Activated naive CD4-positive, alpha-beta T cell treated with anti-CD3 and anti-CD28 coated beads, Interleukin-2, amount 50 U/mL, for 72 hours (primary cell): ENCODE measurements at places on chromosomes 7 and 10.
A peak's percentile ranks its signal among the peaks of the same experiment; 100 is the strongest.

- DNase-seq, result no peak
Measured at GRCh38 chr7:150432915-150433892, 17.2 kb upstream of the GIMAP8 start.

- DNase-seq, result no peak
Measured at GRCh38 chr10:76398043-76398710, 966.8 kb downstream of the LRMDA start.

GRCh38 chr7:99076615-99077014 is 67.3 kb downstream of the SMURF1 start:
- DNase-seq, result no peak

- DNase-seq, result no peak
Measured at GRCh38 chr7:143341842-143342241, 20.7 kb downstream of the FAM131B start.

DNA sequence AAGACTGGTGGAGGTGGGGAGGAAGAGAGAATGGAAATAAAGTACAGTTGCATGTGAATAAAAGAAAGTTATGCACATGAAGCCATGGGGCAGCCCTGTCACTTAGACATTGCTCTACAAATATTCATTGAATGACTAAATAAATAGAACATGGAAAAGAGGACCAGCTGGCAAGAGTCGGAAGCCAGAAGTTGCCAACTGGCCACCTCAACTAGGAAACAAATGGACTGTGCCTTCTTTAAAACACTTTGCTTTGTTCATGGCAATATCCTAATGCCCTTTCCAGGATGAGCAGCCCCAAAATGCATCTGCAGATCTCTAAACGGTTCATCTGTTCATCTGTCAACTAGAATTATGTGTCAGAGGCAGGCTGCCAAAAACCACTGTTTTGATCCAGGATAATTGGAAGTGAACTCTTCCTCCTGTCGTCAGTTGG is 157.3 kb downstream of the NOC3L start:
- no peak for DNase-seq

GRCh38 chr10:22615819-22616499 is 98.4 kb downstream of the PIP4K2A start:
- DNase-seq, result no peak

DNA sequence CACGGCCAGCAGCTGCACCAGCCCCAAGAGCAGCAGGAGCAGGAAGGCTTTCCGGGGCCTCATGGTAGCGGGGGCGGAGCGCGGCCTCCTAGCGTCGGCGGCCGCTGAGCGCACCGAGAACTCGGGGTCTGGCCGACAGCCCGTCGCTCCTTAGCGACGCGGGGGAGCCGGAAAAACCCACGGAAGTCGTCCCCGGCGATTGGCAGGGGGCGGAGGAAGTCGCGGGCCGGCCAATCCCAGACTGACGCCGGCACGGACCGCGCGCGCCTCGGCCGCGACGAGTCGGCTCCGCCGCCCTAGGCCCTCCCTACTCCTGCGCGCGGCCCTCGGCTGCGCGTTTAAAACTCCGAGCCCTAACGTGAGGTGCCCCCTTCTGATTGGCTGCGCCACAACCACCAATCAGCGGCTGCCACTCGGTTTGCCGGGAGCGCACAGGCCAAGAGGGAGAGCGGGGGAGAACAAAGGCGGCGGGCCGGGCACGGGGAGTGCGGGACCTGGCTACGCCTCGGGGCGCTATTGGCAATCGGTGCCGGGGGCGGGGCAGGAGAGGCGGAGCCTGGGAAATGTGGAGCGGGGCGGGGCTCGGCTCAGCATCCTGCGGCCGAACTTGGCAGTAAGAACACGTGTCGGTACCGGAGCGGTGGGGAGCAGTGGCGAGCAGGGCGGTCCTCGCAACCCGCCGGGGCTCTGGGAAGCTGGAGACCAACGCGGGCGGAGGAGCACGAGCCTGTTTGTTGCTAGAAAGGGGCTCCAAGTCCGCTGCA is at the start of gene PDIA4:
Gene PDIA4, minus strand, starts transcription at position 160 of the 764 bp plus-strand sequence. Its CDS starts 97 bp downstream, at position 63.
- peak; percentile 100 for DNase-seq

DNA sequence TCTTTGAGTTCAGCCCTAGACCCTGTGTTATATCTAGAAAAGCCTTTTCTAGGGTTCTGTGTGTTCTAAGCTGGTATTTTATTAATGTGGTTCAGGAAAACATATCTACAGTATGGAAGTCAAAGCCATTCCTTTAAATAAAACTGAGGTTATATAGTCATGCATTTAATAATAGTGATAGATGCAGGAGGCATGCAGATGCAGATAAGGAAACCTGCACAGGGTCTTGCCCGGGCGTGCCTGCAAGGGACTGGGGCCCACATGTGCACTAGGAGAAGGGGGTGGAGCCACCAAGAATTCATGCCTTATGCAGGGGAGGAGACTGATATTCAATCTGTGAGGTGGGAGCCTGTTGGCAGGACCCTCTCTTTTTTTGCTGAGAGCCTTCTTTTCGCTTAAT is 171.5 kb downstream of the PRPF18 start:
- no peak for DNase-seq

DNA sequence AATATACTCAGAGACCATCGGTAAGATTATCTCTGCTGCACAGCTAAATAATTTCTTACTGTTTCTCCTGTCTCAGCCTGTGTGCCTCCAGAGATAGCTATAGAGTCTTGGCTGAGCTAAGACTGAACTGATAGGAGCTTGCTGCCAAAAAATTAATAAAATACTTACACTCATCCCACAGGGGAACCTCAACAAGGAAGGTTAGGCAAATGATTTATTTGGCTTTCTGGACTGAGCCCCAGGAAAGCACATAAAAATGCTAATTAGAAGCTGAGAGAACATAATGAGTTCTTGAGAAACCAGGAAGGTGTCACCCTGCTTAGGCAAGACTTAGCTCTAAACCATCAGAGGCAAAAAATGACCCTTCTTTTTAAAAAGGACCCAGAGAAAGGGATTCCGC is 534.5 kb downstream of the TNS3 start:
- no peak for DNase-seq
